ENCODE measurements at places on chromosomes 4 and X.
A peak's percentile ranks its signal among the peaks of the same experiment; 100 is the strongest.

DNA sequence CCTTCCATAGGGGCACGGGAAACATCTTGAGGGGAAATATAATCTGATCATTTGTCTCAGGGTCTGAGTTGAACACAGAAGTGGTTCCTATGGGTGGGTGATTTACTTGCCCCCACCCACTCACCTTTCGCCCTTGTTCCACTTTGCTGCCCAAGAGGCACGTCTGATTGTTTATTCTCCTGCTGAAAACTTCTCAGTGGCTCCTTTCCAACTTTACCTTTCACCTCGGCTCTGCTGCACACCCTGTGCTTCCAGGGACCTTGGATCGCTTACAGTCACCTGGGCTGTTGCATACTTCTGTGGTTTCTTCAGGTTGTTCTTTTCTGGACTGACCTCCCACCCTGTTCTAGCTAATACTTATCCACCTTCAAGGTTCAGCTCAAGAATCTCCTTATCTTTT lies 213.4 kb upstream of the JADE1 start:
- peak; percentile 69 for DNase-seq

DNA sequence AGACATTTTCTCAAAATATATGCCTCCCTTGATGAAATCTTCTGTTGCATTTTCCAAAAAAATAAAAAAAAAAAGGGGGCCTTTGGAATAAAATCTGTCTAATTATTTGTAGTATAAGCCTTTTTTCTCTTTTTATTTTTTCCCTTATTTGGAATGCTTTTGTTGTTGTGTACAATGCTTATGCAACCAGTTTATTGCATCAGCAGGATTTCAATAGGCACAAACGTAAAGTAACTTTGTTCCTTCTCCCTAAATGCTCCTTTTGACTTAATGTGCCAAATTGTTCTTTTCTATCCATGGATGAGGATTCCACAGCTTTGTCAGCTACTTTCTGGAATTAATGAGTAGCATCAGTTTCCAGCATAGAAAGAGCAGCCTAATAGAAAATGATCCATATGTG lies 59.6 kb upstream of the HPGD start:
- DNase-seq: no peak

- DNase-seq: no peak
Measured at GRCh38 chr4:152021788-152022438, 261.1 kb upstream of the GATB start.

- DNase-seq: peak; percentile 8
Measured at GRCh38 chrX:118839334-118839958, 15.8 kb downstream of the ZCCHC12 start.

GRCh38 chr4:124321364-124321763 lies 391.2 kb downstream of the ANKRD50 start:
- DNase-seq: no peak

DNA sequence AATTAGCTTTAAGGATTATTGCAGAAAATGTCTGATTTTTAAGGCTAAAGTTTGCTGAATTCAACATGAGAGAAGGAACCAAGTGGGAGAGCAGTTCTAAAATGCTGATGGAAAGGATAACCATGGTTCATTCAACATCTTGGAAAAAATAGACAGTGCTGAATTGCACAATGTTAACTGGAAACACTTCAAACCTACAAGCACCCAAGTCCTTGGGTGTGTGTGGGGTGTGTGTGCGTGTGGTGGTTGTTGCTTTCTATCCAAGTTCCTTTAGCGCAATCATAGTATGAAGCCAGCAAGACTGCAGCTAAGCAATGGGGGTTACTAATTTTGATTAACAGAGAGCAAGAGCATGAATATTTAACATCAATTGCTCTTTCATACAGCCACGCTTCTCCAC lies 29.3 kb upstream of the SCOC start:
- no peak for DNase-seq

- DNase-seq: no peak
Measured at GRCh38 chr4:37860266-37860665, 30.6 kb upstream of the TBC1D1 start.

GRCh38 chr4:17701138-17701839 lies 80.1 kb downstream of the FAM184B start:
- DNase-seq: no peak

DNA sequence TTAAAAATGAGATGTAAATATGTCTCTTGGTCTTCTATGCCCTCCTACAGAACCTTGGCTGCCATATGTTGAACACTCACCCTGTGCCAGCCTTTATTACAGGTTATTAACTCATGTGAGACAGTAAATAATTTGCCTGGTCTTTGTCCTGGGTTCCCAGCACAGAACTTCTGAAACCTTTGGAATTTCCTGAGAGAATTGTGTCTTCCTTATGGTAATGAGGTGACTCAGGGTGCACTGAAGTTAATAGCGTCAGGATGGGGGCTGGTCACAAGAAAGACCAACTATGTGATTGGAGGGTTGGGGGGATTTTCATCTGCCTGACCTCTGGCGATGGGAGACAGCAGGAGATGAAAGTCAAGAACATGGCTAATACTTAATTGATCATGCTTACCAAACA lies 289.8 kb upstream of the STS start:
- no peak for DNase-seq

DNA sequence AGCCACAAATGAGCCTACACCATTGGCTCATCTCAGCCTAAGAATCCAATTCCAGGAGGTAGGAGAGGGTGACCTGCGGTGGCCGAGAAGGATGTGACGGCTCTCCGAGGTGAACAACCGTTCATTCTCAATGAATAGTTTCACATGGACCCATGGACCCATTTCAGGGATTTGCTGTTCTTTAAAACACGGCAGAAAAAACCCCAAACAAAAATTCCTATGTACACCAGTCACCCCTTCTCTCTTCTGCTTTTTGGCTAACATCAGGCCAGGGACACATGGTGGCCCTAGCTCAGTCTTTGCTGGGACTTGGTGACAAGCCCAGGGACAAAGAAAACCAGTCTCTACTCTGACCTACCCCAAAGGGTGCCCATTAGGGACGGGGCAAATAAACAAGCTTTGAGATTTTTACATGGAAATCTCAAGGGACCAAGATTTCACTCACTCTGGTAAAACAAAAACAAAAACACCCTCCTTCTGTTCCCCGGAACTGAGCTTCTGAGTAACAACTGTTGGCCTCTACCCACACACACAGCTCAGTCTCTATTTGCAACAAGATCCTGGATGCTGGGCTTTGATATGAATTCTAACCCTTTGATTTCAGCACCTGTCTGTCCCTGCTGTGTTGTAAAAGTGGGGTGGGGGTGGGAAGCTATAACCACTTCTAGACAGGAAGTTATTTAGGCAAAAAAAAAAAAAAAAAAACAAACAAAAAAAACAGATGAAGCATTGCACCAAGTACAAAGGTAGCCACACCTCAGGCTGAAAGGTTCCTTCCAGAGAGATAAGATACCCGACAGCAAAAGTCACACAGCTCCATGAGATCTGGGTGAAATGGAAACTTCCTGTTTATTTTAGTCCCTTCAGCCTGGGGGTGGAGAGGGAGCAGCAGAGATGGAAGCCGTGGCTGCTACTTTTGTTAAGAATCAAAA lies 49.0 kb downstream of the DDX3X start:
- no peak for DNase-seq

DNA sequence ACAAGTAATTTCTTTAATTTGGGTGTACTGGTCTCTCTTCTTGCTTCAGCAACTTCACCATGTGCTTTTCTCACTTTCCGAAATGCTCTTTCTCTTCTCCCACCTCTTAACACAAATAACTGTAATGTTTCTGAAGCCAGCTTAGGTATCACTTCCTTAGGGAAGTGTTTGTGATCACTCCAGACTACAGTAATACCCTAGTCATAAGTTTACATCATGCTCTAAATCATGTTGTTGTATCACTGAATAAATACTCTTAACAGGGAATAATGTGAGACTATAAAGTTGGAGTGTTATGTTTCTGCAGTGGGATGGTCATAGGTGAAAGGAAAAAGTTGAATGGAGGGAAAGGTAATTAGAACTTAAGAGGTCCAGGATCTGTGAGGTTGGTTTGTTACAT lies 712.3 kb downstream of the C4orf33 start:
- DNase-seq: no peak

DNA sequence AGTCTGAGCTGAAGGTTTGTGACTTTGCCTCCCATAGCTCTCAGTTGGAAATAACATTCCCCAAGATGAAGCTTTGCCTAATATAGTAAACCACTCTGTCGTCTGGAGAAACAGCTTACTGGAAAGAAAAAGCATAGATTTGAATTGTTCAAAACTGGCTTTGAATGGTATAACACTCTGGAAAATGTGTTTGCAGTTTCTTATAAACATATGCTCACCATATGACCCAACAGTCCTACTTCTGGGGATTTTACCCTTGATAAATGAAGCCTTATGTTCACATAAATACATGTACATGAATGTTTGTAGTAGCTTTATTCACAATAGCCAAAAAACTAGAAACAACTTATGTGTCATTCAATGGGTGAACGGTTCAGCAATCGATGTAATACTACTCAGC lies 10.2 kb downstream of the VEGFD start:
- no peak for DNase-seq

DNA sequence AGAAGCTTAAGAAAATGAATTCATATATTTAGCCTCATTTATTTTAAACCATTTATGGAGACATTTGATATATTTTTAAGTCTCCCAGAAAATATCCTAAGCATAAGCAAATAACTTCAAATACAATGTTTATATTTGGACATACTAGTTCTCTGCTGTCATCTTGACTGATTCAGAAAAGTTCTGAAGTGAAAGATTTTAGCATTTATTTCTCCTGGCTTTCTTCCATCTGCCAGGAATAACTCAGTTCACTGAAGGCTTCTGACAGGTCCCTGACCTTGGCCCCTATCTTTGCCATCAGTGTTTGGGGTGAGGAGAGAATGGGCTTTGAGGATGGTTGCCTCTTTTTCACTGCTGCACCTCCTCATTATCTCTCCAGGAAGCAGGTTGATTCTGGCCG lies 115.7 kb downstream of the SLIT2 start:
- no peak for DNase-seq

Measured in kidney glomerular epithelial cell (primary cell).